ENCODE measurements at places on chromosomes 7 and 10. TPM values are rescaled to one million over a fixed set of nuclear protein-coding genes. Genes with fewer than 3 reads are reported as not detected.
A peak's percentile ranks its signal among the peaks of the same experiment; 100 is the strongest.

The ELMO1 gene
- total RNA-seq: 10.9 TPM

The MYH16 gene
- total RNA-seq: not detected

The HDAC9 gene
- total RNA-seq: 4.9 TPM

The ZC3HAV1L gene
- 6.2 TPM for total RNA-seq

The PPP1R3C gene
- 15.6 TPM for total RNA-seq

The SFTPA1 gene
- not detected for total RNA-seq

The PRPS1L1 gene
- total RNA-seq: not detected

The NMT2 gene
- total RNA-seq: 16.9 TPM

The SLC13A1 gene
- total RNA-seq: not detected

The SLC26A5 gene
- total RNA-seq: not detected

The CAMK2B gene
- total RNA-seq: 7.6 TPM

The CUL2 gene
- 7.3 TPM for total RNA-seq

The GAD2 gene
- total RNA-seq: 4.3 TPM

The TMEM130 gene
- total RNA-seq: 0.66 TPM

The FAM25G gene
- total RNA-seq: not detected

DNA sequence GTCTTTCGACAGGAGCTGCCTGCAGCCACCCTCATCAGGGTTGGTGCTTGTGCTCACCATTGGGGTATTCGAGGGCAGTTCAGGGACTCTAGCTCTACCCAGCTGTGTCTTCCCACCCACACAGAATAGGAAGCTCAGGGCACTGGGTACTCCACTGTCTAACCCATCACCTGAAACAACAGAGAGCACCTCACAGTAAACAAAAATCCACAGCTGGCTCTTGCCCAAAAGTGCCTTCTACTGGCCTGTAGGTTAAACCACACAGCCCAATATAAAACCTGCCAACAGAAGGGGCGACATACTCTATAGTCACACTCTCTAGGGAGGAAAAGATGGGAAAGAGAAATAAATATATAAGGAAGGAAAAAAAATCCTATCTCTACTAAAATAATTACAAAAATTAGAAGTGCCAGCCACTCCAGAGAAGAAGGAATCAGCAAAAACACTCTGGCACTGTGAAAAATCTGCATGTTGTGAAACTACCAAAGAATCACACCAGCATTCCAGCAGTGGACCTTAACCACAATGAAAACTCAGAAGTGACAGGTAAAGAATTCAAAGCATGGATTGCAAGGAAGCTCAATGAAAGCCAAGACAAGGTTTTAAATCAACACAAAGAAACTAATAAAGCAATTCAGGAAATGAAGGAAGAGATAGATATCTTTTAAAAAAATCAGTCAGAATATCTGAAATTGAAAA lies 110.0 kb downstream of the HGF start:
- DNase-seq: no peak

GRCh38 chr10:71756311-71757191 lies 16.8 kb downstream of the VSIR start:
- DNase-seq: no peak

DNA sequence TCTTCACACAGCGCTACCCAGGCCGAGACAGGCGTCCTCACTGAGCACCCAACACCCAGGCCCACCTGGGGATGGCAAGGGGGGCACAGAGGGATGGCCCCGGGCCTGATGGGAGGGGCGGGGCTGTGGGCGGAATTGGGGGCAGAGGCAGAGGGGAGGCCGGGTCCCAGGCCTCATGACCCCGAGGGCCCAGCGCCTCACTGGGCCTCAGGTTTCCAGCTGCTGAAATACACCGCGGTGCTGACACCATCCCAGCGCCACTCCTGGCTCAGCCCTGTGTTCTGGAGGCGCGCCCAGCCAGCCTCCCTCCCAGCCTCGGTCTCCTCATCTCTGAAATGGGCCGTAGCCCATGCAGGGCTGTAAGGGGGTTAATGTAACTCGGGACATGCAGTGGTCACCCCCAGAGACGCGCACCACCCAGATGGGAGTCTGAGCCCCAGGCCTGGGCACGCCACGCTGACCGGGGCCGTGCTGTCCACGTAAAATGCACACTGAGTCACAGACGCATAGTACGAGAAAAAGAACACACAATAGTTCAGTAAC lies 82.3 kb downstream of the UNCX start:
- DNase-seq: no peak

DNA sequence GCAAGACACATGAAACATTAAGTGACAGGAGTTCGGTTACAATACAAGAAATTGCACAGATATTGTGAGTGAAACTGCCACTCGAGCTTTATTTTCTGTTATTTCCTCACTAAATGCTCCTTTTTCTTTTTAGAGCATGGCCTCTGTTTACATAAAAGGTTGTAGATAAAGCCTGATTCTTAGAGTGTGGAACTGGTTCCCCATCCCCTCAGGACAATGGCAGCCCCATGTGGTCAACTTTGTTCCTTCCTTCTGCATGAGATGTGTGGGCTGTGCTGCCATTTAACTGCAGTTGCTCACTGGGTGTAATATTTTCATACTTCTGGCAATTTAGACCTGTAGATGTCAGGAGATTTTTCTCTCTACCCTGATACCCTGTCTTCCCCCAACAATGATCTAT lies 70.2 kb downstream of the LRGUK start:
- DNase-seq: no peak

DNA sequence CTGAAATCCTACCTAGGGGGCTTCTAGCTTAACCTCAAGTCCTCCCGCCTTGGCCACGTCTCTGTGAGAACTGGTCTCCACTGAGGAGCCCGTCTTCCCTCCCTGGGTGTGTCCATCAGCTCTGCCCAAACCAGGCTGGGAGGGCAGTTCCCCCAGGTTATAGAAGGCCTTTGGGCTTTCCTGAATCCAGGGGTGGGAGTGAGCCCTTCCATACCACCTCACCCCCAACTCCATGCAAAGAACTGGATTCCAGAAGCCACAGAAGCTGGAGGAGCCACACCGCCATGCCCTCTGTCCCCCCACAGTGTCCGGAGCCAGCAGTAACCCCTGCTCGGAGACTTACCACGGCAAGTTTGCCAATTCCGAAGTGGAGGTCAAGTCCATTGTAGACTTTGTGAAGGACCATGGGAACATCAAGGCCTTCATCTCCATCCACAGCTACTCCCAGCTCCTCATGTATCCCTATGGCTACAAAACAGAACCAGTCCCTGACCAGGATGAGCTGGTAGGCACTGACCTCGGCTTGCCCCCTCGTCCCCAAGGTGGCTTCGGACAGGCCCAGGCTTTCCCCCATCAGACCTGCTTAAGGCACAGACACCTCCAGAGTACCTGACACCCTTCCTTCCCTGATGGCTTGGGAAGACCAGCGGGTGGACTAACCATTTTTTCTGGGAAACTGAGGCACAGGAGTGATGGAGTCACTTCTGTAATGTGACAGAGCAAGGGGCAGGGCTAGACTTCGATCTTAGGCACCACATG lies 4.7 kb downstream of the CPA1 start:
- peak; percentile 59 for DNase-seq

- no peak for DNase-seq
Measured at GRCh38 chr10:96440361-96441292, 73.1 kb downstream of the TLL2 start.

DNA sequence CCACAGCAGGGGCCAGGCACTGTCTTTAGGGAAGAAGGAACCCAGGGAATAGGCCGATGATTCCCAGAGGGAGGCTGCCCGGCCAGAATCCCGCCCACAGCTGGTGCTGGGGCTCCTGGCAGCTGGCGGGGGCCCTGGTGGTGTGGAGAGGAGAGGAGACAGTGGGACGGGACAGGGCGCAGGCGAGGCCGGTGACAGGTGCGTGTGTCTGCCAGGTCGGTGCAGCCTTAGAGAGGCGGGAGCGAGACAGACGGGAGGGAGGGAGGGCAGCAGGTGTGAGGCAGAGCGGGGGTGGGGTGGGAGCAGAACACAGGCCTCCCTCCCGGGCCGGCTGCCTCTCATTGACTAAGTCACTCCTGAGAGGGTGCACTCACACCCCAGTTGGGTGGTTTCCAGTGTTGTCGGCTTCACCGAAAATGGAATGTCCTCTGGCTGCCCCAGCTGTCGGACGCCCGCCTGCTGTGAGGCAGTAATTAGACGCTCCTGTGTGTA lies 55.2 kb downstream of the ELFN1 start:
- peak; percentile 30 for DNase-seq

DNA sequence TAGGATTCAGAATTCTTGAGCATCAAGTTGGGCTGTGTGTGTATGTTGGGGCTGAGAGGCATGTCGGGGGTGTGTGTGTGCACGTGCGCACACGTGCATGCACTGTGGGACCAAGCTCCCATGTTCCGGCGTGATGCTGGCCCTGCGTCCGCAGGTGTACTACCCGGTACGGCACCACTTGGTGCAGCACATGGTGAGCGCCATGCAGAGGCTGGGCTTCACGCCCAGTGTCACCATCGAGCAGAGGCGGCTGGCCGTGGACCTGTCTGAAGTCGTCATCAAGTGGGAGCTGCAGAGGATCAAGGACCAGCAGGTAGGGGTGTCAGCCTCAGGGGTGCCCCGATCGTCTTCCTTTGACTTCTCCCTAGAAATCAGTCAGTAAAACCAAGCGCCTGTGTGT lies 77.7 kb downstream of the TRRAP start:
- no peak for DNase-seq

DNA sequence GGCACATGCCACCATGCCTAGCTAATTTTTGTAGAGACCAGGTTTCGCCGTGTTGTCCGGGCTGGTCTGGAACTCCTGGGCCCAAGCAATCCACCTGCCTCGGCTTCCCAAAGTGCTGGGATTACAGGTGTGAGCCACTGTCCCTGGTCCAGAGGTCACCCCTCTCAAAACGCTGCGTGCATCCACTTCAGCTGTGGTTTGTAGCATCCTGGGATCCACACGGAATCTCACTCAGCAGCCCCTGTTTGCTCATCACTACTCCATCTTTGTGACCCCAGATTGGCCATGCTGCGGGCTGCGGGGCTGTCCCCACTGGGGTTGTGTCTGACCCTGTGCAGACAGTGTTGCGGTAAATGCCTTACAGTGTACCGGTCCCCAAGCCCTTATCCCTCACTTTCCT lies 3.5 kb downstream of the INPP5A start:
- DNase-seq: no peak

GRCh38 chr7:123755338-123755737 lies 6.5 kb upstream of the WASL start:
- no peak for DNase-seq

- no peak for DNase-seq
Measured at GRCh38 chr10:65482848-65483247, 1443.0 kb upstream of the LRRTM3 start.

- no peak for DNase-seq
Measured at GRCh38 chr7:152887778-152888177, 128.2 kb downstream of the ACTR3B start.

GRCh38 chr7:45161138-45161537 lies 3.5 kb downstream of the RAMP3 start:
- DNase-seq: no peak

DNA sequence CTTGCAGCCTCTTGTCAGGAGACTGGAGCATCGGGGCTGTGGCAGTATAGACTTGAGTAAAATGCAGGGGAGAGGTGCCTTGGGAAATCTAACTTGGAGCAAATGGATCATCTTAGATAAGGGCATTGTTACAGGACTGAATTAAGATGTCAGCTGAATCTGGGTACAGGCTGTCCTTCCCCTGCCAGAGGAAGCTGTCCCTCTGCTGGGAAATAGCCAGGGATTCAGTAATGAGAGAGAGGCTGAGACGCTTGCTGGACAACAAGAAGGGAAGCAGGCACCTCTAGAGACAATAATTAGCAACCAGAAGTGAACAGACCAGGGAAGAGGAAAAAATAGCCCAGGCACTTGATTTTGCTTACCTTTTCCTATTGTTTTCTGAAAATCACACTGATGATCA lies 20.7 kb upstream of the RAPGEF5 start:
- no peak for DNase-seq

- no peak for DNase-seq
Measured at GRCh38 chr7:36490419-36490830, 100.8 kb downstream of the ANLN start.
